ENCODE measurements at places on chromosomes 2 and 18.

GRCh38 chr2:202436626-202437025 is 60.5 kb downstream of the BMPR2 start:
- no peak for DNase-seq

GRCh38 chr18:45833846-45834245 is 8.4 kb downstream of the SIGLEC15 start:
- DNase-seq = no peak

DNA sequence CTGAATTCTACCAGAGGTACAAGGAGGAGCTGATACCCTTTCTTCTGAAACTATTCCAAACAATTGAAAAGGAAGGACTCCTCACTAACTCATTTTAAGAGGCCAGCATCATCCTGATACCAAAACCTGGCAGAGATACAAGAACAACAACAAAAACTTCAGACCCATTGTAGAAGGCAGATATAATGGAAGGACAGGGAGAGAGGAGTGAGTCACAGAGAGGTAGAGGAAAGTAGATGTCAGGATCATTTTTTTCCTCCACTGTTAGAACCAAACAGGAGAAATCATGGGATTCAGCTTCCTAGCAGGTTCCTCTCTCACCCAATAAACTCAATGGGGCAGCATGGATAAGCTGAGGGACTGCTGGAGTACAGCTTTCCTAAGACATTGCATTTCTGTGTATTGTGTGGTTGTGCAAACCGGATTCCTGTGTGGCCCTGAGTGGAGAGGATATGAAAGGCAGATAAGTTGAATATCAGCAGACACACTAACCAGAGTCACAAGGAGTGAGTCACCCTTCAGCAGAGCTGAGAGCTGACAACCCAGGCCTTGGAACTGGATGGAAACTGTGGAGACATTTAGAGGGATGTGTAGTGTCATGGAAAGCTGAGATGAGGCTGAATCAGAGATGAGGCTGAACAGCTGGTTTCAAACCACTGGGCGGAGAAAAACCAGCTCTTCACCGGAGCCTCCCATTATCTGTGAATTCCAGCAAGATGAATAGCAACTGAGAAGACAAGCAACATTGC is 60.9 kb upstream of the MMADHC start:
- DNase-seq = no peak

GRCh38 chr2:105110295-105110829 is 72.5 kb downstream of the MRPS9 start:
- no peak for DNase-seq

DNA sequence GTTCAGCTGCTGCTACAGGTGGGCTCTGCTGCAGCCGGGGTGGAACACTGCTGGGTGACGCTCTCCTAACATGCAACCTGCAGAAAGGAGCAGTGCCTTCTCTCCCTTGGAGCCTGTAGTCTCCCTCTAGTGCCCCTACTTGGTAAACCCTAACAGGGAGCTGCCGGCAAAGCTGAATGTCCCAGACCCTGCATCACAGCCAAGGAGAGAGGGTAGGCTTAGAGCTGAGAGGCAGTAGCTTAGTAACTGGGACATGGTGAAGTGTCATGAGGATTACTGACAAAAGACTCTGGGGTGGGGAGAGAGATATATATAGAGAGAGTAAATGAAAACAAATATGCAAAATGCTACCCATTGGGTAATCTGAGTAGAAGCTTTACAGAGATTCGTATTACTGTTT is 9.9 kb downstream of the NCAPH start:
- no peak for DNase-seq

GRCh38 chr2:40002339-40002738 is 223.3 kb upstream of the THUMPD2 start:
- no peak for DNase-seq

GRCh38 chr2:111133603-111134002 is 12.9 kb downstream of the BCL2L11 start:
- DNase-seq = no peak

- DNase-seq = peak; percentile 56
Measured at GRCh38 chr2:105518897-105519296, 120.0 kb upstream of the FHL2 start.

DNA sequence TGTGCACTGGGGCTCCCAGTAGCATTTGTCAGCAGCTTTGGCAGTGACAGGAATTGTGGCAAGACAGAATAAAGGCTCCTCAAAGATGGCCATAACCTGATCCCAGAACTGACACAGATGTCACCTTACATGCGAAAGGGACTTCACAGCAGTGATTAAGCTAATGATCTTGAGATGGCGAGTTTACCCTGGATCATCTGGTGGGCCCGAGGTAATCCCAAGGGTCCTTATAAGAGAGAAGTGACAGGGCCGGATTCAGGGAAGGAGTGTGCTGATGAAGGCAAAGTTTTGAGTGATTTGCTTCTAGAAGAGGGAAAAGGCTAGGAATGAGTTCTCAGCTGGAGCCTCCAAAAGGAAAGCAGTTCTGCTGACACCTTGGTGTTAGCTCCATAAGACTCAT is 333.9 kb downstream of the LPIN1 start:
- no peak for DNase-seq

DNA sequence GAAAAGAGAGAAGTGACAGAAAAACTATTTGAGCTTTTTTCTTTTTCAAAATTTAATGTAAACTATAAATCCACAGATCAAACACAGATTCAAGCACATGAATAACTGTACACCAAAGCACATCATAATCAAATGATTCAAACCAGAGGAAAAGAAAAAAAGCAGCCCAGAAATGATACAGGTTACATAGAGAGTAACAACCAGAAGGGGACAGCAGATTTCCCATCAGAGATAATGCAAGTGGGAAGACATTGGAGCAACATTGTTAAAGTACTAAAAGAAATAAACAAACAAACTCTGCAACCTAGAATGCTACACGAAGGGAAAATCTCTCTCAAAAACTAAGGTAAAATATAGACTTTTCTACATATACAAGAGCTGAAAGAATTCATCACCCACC is 34.5 kb downstream of the CMPK2 start:
- DNase-seq = no peak

- no peak for DNase-seq
Measured at GRCh38 chr2:120702801-120703200, 32.9 kb upstream of the GLI2 start.

- DNase-seq = no peak
Measured at GRCh38 chr2:55966401-55967118, 43.0 kb upstream of the EFEMP1 start.

GRCh38 chr2:70111752-70112591 is 24.7 kb downstream of the PCBP1 start:
- DNase-seq = peak; percentile 53

DNA sequence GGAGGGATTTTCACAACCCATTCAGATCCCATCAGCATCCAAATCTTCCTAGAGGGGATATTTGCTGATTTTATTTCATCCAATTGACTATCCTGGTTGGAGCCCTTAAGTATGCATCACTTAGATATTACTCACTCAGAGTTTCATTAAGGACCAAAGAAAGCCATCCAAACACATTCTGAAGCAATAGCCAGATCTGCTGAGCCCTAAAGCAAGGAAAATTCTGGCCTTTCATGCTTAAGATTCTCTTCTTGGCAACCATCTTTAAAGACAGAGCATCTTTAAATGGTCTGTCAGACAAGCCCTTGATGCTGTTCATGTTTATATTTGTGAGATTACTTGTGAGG is 40.9 kb upstream of the C1D start:
- no peak for DNase-seq

DNA sequence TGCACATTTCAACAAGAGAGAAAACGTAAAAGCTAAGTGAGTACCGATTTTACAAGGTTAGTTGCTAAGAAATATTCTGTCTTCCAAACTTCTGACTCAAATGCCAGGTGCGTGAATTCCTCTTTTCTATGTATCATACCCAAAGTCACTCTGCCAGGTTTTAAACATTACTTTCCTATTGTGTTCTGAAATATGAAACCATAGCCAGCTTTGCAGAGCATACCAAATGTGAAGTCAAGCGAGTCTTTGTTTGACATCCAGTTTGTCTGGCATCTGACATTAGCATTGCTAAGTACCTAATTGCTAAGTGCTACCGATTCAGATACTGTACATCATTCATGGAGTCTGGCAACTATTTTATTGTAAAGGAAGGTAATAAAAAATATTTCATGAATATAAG is 321.9 kb upstream of the GALNT5 start:
- no peak for DNase-seq

DNA sequence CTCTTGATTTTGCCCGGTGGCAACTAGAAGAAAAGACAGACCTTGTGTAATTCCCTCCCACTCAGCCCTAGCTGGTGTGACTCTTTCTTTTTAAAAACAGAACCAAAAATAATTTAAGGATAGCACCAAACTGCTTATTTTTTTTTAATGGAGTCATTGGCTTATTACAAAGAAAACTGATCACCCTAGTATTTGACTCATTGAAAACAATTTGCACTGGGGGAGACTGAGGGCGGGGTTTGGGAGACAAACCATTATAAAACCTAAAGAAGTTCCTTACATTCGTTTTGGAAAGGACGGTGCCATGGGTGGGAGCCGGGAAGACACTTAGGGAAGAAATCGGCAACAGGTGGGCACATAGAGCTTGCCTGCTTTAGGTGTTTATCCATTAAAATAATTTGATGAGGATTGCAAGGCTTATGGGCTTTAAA is 2.5 kb downstream of the PAX3 start:
- no peak for DNase-seq
